ENCODE measurements at places on chromosomes 11 and 22.

DNA sequence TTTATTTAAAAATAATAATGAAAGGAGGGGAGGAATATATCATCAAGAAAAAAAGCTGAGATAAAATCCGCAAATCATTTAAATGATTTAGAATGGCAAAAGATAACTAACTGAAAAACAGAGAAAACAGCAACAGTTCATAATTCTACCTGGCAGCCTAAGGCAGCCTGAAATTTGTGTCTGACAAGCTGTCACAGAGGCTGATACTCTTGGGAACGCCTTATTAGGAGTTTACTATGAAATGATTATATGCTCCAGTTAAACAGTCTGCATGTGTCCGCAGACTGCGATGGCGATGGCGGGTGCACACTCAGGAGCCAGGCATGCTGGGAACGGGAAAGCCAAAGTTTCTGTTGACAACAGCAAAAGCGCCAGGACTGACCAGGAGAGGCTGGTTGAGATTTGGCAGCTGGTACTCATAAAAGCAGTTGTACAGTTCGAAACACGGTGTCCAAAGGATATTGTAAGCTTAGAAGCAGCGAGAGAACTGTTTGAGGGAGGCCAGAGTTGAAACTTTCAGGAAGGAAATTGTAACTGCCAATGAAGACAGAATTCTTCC lies 172.9 kb upstream of the MPPED2 start:
- peak; percentile 30 for DNase-seq

GRCh38 chr11:14741195-14741594 lies 97.6 kb downstream of the PDE3B start:
- DNase-seq = no peak

DNA sequence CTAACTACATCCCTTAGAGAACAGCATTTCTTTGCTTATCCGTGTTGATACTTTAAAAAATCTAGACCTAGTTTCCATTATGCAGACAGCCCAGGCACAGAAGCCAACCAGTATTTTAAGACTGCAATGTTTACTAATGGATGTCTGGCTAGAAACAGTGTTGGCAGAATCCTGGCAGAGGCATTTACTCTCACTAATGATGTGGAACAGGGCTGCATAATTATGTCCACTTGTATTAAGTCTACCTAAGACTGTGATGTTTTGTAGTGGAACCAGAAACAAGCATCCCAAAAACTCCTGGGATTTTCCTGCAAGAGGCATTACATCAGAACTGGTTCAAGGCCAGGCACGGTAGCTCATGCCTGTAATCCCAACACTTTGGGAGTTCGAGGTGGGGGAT lies 50.2 kb upstream of the PICALM start:
- no peak for DNase-seq

GRCh38 chr22:44543362-44543761 lies 45.3 kb upstream of the RTL6 start:
- DNase-seq = no peak

GRCh38 chr11:106821291-106821690 lies 197.0 kb downstream of the GUCY1A2 start:
- DNase-seq = no peak

All from left colon (tissue), 2 donors.